ENCODE measurements at places on chromosomes 6 and 20. TPM values are rescaled to one million over a fixed set of nuclear protein-coding genes. Genes with fewer than 3 reads are reported as not detected.

DNA sequence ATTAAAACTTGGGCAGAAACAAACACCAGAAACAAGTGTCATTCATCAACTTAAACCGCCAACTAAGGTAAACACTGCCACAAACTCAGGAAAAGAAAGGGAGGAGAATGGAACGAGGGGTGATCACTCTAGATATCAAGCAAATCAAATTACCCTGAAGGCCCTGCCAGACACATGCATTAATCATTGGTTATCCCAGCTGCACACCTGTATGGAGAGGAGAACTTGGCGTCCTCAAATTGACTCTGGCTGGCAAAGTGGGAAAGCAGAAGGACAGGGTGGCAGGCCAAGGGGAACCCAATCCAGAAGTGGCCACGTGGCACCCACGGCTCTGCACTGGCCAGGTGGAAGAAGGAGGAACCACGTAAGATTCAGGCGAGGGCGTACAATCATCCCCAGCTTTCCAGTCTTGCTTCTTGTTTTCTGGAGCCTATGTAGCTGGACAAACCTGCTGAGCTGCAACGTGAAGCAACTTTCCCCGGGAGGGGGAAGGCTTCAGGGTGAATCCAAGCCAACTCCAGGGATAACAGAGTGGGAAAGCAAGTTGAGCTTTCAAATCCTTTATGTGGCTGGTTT lies 156.2 kb upstream of the JARID2 start:
- DNase-seq = no peak

DNA sequence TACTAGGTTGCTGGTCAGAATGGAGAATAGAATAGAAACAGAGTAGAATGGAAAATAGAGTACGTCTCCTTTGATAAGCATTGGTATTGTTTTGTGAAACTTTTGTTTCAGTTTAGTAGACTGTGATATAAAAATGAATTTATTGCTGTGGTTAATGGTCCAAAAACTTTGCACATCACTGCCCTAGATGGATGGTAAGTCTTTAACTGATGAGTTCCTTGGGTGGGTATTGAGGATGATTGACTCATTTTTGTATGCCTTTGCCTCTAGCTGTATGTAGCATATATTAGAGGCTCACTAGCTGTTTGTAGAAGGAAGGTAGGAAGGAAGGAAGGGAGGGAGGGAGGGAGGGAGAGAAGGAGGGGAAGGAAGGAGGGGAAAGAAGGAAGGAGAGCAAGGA lies 48.3 kb downstream of the ZDHHC14 start:
- no peak for DNase-seq

DNA sequence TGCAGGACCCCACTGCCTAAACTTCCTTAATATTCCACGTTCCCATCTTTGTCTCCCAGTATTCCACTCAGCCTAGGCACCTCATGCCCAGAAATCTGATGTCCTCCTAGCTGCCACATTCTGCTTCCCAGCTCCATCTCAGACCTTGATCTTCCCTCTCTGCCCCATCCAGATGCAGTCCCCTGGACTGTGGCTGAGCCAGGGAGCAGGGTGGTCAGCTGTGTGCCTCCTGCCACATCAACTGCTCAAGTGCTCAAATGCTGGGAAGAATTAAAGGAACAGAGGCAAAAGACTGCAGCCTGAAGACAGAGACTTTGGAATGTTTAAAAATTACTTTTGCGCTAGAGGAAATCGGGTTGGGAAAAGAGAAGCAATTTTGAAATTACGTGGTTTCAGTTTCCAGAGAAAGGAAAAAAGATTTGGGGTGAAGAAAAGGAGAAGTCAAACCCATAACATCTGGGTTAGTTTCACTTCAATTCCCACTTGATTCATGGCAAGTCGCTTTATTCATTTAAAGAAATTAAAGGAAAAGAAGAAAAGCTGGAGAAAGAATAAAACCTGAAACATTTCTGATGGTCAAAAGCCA lies 704.8 kb downstream of the PTPRT start:
- DNase-seq = no peak

The PLCB1 gene
- total RNA-seq = 20.5 TPM

DNA sequence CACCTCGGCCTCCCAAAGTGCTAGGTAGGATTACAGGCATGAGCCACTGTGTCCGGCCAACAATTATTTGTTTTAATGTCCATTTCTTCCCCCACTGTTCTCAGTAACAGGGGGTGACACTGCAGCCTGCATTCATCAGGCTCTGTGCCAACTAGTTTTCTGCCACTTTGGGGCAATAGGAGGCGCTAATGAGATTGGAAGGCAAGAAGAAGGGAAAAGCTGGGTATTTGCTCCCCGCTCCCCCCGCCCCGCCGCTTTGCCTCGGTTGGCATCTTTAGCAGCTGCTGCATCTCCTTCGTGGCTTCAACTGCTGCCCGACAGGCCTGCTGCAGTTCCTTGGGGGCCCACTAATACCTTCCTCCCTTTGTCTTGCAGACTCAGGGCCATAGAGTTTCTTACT lies 35.0 kb upstream of the MDGA1 start:
- no peak for DNase-seq

- DNase-seq = peak; percentile 74
Measured at GRCh38 chr6:150720774-150721233, 121.1 kb downstream of the PLEKHG1 start.

DNA sequence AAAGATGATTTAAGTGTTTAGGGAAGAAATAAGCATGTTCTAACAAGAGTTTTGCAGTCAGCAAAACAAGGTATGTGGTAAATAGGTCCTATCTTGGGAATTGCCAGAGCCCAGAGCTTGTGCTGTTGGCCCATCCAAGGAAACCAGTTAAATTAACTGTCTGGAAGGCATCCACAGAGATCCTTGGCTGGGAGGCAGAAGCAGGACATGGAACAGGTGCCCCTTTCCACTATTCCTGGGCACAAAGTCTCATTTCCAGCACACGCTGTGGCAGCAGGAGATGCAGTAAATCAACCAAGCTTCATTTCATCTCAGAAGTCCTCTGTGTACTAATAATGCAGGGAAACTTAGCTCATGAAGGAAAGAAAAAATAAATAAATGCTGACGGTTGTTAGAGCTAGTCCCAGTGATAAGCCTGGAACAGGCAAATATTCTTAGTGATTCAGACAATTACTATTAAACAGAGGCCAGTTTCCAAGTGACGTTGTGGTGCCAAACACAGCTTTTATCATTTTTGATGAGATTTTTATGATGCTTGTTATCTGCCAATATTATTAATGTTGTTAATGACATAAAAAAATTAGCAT lies 39.8 kb upstream of the SNAP25 start:
- no peak for DNase-seq

GRCh38 chr20:32358883-32359632 lies 927 bp downstream of the ASXL1 start:
- peak; percentile 94 for DNase-seq

DNA sequence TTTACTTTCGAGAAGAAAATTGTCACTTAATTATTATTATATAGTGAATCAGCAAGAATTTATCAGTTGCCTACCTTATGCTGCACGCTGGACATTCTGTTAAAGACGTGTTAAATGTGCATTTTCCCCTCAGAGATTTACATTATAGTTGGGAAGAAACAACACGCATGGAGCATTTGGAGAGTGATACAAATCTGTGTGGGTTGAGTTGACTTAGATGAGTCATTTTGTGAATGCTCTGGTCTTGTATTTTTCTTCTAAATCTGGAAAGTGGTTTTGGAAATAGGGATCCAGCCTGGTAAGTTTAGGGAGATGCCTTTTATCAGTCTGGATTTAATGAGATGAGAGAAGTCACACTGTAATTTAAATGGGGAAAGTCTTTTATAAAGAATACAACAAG lies 24.0 kb upstream of the SMIM26 start:
- DNase-seq = no peak

DNA sequence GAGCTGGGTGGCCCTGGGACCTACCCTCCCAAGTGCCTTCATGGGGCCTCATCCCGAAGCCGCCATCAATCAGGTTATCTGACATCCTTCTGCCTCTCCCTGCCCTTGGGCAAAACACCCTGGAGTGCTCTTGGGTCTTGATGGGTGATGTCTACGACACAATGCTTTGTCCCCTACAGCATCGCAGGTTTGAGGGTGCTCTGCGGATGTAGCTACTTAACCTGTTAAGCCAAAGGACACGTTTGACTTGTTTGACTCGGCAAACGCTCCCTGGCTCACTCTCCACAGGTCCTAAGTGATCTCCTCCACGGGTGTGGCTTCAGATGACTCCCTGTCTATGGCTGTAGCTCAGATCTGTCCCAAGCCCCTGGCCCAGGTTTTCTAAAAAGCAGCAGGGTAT lies 35.6 kb downstream of the TBC1D7 start:
- DNase-seq = no peak

GRCh38 chr20:34560614-34561013 lies 2.1 kb downstream of the MAP1LC3A start:
- DNase-seq = no peak

DNA sequence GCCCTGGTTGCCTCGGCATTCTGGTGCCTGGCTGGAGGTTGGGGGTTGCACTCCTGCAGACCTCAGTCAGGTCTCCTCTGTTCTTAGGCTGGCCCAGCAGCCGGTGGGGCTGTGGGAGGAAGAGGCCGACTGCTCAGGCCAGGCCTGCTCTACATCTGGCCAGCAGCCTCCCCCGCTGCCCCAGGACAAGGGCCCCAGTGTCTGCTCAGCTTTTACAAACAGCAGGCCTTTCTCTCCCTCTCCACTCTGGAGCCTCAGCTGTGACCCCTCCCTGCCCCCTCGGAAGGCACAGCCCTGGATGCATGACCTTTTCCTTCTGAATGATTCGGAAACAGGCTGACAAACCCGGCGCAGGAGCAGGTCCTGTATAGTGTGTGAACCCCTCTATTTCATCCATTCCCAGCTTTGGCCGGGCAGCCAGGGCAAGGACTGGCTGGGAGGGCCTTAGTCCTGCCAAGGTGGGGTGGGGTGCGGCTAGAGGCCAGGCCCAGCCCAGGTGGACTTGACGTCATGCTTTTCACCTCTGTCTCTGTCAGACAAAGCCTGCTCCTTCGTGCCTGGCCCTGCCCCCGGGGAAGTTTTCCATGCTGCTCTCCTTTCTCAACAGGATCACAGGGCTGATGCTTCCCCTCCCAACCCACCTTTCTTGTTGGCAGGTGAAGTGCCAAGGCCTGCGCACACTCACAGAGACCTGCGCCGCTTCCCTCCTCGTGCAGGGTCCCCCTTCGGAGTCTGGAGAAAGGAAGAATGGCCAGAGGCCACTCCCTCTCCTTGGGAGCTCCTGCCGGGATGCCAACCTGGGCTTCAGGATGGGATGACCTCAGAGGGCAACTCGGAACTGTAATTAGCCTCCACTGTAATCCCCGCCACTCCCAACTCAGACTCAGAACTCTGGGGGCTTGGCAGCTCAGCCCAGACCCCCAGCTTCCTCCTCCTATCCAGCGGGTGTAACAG lies 10.1 kb upstream of the ITPR3 start:
- DNase-seq = no peak

DNA sequence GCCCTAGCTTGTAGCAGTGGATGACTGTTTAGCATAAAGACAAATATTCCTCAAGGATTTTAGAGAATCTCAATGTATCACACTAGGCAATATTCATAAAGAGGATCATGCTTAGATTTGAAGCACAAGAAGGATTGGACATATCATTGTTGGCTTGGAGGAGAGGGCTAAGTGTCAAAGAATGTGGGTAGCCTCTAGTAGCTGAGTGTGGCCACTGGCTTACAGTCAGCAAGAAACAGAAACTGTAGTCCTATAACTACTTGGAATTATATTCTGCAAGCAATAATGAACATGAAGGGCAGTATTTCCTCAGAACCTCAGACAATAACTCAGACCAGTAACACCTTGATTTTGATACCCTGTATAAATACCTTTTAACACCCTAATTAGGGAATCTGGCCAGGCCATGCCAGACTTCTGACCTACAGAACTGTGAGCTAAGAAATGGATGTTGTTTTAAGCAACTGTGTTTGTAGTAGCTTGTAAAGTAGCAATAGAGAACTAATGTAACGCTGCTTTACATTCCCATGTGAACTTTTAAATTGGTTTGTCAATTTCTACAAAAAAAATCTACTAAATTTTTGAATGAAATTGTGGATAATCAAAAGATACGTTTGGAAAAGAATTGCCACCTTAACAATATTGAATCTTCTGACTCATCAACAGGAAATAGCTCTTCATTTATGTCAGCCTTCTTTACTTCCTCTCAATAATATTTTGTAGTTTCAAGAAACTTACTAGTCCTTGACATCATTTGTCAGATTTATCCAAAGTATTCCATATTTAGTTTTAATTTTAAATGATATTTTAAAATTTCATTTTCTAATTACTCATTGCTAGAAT lies 65.2 kb upstream of the RSPO3 start:
- DNase-seq = no peak

GRCh38 chr20:45946149-45946970 lies 11.9 kb downstream of the PCIF1 start:
- DNase-seq = peak; percentile 55

The BACH2 gene
- total RNA-seq = 7.1 TPM

DNA sequence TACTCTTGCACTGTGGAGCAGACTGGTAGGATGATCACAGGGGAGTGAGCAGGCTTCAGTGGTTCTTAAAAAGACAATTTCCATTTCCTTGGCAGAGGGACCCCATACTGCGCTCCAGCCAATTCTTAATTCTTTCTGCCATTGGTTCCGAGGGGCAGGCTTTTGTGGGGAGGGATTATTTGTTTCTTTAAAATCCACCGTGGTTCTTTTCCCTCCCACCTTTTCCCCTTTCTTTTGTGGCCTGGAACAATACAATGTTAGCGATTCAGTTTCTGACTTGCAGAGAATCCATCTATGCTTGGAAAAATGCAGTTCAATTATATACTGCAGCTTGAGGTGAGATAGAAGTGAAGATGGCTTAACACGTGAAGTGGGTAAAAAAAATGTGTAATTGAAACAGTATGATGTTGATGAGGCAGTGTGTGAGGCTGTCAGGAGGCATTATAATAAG lies 379.0 kb upstream of the FLRT3 start:
- DNase-seq = no peak

The PTK6 gene
- total RNA-seq = 0.52 TPM

GRCh38 chr20:32969356-32970114 lies 34.7 kb downstream of the SUN5 start:
- peak; percentile 4 for DNase-seq

The ISM1 gene
- 1.7 TPM for total RNA-seq

GRCh38 chr6:30847971-30848436 lies 36.3 kb upstream of the DDR1 start:
- no peak for DNase-seq

DNA sequence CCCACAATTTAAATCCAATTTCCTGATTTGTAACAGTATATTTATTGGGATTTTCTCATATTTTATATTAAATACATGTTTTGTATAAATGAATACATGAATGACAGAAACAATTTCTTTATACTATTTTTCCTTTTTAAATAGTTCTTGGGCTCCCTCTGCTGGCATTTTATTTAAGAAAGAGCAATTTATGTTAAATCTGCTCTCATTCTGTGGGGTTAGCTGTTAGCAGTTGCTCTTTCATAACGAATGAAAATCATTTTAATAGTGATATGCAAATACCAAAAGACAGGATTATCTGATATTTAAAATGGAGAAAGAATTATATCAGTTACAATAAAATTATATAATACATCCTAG lies 118.3 kb downstream of the RALGAPA2 start:
- DNase-seq = peak; percentile 53

The ADAM33 gene
- total RNA-seq = 14.8 TPM

- no peak for DNase-seq
Measured at GRCh38 chr6:19443411-19443810, 393.8 kb upstream of the ID4 start.

Data from hepatocyte (in vitro differentiated cells).